Testis (tissue), 5 donors: ENCODE measurements at places on chromosomes 13 and 19.

DNA sequence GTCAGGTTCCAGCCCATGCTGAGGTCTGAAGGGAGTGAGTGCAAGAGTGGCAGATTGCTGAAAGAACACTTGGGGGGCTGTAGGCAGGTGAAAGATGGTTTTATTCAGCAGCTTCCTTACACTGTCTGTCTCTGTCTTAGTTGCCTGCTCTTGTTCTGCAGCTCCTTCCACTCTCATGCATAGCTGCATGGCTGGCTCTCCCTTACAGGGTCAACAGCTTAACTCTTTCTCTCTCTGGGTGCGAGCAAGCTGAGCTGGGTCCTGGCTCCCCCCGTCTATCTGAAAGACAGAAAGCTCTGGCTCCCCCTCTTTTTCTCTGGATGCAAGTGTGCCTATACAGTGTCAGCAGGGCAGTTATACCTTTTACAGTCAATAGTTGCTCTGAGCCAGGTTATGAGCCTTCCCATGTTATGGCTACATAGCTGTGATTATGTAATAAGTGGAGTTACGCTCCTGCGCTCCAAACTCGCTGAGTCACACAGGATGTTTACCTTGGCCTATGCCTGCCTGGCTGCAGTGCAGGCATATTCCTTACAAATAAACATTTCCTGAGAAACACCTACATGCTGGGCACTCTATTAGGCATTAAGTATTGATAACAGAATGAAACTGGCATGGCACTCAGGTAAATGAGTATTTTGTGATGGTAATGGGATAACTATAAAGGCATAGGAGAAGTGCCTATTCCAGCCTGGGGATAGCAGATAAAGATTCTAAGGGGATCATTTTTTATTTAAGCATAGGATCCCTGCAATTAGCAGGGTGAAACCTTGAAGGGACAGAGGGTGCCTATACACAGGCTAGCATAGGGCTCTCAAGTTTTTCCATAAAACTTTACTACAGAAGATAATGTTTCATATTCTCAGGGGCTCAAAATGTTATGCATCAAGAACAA lies 826.9 kb upstream of the PCDH9 start:
- DNase-seq = no peak

DNA sequence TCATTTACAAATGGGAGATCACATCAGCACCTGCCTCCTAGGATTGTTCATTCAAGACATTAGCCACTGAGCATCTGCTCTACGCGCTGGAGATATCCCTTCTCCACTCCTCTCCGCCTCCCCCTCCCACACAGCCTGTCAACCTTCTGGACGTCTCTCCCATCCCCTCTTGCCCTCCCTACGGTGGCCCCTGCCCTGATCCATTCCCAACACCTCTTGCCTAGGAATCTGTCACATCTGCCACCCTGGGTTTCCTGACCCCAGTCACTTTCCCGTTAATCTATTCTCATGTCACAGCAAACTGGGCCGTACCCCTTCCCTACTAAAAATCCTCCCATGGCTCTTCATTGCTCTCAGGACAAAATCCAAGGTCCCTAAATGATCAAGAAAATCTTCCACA lies 10.3 kb downstream of the DYRK1B start:
- no peak for DNase-seq

DNA sequence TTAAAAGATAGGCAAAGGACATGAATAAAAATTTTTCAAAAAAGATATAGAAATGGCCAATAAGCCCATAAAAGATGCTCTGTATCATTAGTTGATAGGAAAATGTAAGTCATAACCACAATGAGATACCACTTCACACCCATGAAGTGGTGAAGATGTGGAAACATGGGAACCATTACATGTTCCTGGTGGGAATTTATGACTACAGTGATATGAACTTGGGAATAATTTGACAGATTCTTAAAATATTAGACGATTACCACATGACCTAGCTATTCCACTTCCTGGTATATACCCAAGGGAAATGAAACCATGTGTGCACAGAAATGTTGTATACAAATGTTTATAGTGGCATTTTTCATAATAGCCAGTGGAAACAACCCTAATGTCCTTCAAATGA lies 232.2 kb downstream of the GGACT start:
- DNase-seq = no peak

- DNase-seq = peak; percentile 65
Observed at GRCh38 chr19:15702534-15702930, 25.3 kb upstream of the OR10H2 start.

DNA sequence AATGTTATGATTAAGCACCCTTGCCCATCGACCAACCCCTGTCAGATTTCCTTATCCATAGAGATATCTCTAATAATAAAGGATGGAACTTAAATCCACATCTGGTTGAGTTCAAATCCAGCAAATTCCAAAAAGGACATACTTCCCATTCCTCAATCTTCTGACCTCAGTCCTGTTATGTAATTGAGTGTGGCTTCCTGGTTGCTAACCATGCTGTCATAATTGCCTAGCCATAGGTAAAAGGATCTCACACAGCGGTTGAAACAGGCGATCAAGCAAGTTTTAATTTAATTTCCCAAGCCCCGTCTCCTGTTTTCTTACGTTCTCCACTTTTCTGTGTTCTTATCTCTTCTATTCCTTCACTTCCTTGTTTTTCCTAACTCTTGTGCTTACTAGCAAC lies 550.3 kb downstream of the GPC6 start:
- no peak for DNase-seq

GRCh38 chr13:29105779-29106178 lies 285.6 kb downstream of the MTUS2 start:
- no peak for DNase-seq

- DNase-seq = peak; percentile 74
Observed at GRCh38 chr13:99617474-99618255, 116.4 kb downstream of the TM9SF2 start.

GRCh38 chr13:33911521-33911920 lies 93.6 kb downstream of the RFC3 start:
- no peak for DNase-seq

DNA sequence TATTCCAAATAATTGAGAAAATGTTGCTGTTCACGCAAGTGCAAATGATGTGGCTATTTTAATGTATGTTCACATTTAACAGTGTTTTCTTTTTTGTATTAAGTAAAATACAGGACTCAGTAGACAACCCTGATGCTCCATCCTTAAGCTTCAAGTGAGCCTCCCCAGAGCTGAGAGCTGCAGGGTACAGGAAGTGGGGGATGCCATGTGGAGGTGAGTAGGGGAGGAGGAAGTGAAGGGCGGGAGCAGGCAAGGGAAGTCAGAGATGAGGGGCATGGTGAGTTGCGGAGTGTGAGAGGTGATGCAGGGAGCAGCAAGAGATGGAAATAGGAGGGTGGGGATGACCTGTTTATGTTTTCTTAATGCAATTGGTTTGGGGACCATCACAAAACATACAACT lies 711.0 kb downstream of the UQCRFS1 start:
- no peak for DNase-seq

DNA sequence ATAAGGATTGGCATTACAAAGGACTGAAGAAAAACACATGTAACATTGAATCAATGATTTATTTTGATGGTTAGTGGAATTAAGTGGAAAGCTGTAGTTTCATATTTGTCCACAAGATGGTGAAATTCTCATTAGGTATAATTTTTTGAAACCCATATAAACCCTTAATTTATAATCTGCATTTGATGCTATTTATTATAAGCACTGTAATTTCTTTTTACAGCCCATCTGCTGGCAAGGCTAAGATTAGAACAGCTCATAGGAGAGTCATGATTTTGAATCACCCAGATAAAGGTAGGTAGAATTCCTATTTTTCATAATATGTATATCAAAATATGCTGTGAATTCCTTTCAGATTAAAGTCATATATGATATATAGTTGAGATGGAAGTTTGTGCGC lies 62.2 kb downstream of the DNAJC15 start:
- no peak for DNase-seq
